ENCODE measurements at places on chromosomes 4 and X. TPM values are rescaled to one million over a fixed set of nuclear protein-coding genes. Genes with fewer than 3 reads are reported as not detected.

Gene CHST7
- total RNA-seq: 7.9 TPM

- peaks cover 5% of the 10 kb centered on the region for H3K4me1 ChIP-seq
- no peak for DNase-seq
- peak overlapping the region; percentile 25 for H3K27ac ChIP-seq
- H3K27me3 ChIP-seq: no peaks in the 10 kb centered on the region
- H3K36me3 ChIP-seq: peaks cover 46% of the 10 kb centered on the region
Observed at GRCh38 chr4:88659055-88659889, 38.4 kb downstream of the NAP1L5 start.

DNA sequence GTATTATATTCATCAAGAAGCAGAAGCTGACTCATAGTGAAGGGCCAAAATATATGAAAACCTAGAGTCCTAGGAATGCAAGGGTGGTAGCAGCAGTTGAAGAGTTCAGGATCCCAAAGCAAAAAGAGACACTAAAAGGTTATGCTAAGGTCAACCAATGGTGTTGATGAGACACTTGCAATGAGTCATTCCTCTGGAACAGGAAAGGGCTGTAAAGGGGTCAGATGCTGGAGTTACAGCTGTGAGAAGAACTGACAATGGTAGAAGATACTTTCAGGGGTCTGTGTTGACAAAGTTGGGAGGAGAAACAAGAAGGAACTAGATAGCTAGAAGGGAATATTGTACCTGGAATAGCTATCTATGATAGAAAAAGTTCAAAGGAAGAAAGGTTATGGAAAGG lies 47.5 kb downstream of the ZGRF1 start:
- H3K36me3 ChIP-seq: no peaks in the 10 kb centered on the region
- no peak for DNase-seq
- H3K27ac ChIP-seq: no peak overlapping the region

DNA sequence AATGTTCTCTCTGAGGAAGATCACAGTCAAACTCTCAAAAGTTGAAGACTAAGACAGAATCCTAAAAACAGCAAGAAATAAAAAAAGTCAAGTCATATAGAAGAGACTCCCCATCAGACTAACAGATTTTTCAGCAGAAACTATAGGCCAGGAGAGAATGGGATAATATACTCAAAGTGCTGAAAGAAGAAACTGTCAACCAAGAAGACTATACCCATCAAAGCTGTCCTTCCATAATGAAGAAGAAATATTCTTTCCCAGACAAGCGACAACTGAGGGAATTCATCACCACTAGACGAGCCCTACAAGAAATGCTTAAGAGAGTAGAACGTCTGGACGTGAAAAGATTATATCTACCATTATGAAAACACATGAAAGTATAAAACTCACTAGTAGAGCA lies 22.0 kb downstream of the TLR6 start:
- H3K27me3 ChIP-seq: no peaks in the 10 kb centered on the region
- no peaks in the 10 kb centered on the region for H3K4me1 ChIP-seq
- no peak for DNase-seq

- H3K27ac ChIP-seq: no peak overlapping the region
- DNase-seq: no peak
- H3K27me3 ChIP-seq: no peaks in the 10 kb centered on the region
- H3K4me3 ChIP-seq: no peak overlapping the region
Observed at GRCh38 chr4:188078116-188078515, 31.3 kb downstream of the TRIML2 start.

DNA sequence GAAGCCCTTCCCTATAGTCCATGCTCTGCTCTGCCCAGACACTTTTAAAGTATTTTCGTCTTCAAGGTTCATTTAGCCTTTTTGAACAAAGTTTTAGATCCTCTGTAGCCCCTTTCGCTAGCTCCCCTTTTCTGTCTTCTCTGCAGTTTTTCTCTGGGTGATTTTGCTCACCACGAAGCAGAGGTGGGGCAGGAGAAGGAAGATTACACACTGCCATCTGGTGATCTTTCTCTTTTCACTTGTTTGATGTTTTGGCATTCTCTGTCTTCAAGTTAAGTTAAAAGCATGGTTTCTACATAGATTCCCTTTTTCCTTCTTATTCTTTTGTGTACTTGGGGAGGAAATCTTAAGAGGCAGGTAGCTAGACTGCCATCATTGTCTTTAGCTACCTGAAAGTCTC lies 43.9 kb downstream of the CC2D2A start:
- H3K4me3 ChIP-seq: no peak overlapping the region
- DNase-seq: no peak
- no peaks in the 10 kb centered on the region for H3K4me1 ChIP-seq
- peaks cover 34% of the 10 kb centered on the region for H3K36me3 ChIP-seq
- H3K27me3 ChIP-seq: no peaks in the 10 kb centered on the region

- H3K36me3 ChIP-seq: no peaks in the 10 kb centered on the region
- H3K27ac ChIP-seq: no peak overlapping the region
- H3K4me3 ChIP-seq: no peak overlapping the region
- no peaks in the 10 kb centered on the region for H3K27me3 ChIP-seq
- peaks cover 9% of the 10 kb centered on the region for H3K4me1 ChIP-seq
- no peak for DNase-seq
Observed at GRCh38 chr4:2768921-2769336, 12.8 kb upstream of the TNIP2 start.

GRCh38 chr4:149076401-149076800 lies 634.2 kb upstream of the NR3C2 start:
- H3K27ac ChIP-seq: no peak overlapping the region
- H3K4me1 ChIP-seq: no peaks in the 10 kb centered on the region
- no peaks in the 10 kb centered on the region for H3K36me3 ChIP-seq

DNA sequence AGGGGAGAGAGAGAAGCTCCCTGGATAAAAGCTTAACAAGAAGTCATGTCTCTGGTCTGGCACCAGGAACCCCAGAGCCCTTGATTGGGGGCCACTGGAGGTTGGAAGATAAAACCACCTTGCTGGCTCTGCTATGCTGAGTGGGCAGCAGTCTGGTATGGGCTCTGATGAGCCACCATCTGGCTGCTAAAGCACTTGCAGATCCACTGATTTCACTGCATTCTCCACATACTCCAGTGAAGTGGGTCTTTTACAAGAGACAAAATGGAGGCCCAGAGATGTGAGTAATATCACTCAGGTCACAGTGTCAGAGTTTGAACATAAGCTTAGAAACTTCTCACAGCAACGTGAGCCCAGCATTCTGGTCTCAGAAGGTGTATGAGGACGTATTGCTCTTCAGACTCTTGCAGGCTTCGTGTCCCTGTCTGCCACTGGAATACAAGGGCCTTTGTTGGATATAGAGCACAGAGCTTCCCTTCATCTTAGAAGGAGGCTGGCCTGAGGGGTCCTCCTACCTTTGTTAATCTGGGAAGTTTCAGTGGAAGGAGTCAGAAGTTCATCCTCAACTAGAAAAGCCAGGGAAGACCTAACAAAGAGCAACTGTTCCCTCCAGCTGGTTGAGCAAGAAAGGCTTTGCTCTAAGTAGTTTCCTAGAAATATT lies 11.8 kb downstream of the CLDN2 start:
- DNase-seq: no peak
- no peak overlapping the region for H3K27ac ChIP-seq
- no peak overlapping the region for H3K4me3 ChIP-seq
- H3K27me3 ChIP-seq: no peaks in the 10 kb centered on the region
